ENCODE measurements at places on chromosomes 1 and 21.

DNA sequence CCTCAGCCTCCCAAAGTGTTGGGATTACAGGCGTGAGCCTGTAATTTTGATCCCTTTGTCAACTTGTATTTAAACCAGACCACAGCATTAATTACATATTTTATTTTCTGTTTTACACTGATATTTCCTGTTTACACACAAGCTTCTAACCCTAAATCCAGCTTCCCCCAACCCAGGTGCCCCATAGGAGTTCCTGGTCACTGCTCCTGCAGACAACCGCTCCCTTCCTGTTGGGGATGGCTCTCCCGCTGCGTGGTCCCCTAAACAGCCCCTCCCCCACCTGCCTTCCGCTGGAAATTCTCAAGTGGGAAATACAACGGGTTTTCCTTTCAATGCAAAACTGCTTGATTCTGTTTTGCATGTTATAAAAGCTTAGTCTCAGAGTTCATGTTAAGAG, 3.7 kb downstream of the CSTB start:
- DNase-seq: no peak

DNA sequence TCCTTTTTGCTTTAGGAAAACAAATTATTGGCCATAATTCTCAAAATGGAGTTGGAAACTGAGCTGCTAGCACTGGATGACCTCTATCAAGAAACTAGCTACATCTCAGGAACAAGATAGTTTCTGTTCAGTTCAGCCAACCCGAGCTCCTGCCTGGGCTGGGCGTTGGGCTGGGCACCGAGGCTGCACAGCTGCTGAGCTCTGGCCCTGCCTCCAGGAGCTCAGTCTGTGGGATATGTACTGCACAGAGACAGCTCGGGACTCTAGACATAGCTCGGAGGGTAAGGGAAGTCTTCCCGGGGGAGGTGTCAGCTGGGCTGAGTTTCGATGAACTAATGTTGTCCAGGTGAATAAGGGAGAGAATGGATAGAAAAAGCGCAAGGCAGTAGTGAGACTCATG, 24.5 kb upstream of the SLC1A7 start:
- DNase-seq: no peak

DNA sequence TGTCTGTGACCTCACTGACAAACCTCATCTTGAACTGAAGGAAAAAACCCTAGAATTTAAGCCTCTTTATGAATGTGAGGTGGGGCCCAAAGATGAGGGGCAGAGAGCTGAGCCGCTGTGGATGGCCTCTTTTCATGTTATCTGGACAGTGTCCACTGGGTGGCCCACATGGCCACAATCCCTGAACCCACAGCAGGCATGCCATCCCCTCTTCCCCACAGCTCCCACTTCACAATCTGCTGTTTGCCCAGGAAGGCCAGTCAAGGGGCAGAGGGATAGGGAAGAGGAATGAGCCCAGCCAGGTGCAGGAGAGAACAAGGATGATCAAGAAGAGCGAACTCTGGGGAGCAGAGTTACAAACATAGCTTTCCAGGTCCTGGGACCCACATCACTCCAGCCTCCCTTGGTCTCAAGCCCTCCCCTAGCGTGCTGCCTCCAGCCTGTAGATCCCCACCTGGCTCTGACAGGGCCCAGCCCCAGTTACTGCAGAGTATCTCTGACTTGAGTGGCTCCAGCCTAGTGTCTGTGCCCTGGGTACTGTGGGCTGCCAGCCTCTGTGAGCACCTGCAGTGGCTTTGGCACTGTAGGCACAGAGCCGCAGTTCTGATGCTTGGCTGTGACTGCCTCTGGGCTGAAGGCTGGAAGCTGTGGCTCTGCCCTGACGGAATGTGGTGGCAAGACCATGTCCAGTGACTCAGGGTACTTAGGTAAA, 1.9 kb upstream of the SLFNL1 start:
- DNase-seq: no peak

DNA sequence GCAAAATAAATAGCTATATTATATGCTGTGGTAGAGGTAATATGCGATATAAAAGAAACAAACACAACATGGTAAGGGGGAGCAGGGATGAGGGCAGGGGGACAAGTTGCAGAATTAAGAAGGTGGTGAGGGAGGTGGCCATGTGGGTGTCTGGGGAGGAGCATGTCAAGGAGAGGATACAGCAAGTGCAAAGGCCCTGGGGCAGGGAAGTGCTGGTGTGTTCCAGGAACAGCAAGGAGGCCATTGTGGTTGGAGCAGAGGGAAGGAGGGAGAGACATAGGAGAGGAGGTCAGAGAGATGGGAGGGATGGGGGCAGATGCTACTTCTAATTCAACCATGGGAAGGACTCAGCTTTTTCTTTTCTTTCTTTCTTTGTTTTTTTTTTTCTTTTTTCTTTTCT, 161.2 kb upstream of the IGSF21 start:
- no peak for DNase-seq
